ENCODE measurements at places on chromosomes 7 and 10. TPM values are rescaled to one million over a fixed set of nuclear protein-coding genes. Genes with fewer than 3 reads are reported as not detected.

DNA sequence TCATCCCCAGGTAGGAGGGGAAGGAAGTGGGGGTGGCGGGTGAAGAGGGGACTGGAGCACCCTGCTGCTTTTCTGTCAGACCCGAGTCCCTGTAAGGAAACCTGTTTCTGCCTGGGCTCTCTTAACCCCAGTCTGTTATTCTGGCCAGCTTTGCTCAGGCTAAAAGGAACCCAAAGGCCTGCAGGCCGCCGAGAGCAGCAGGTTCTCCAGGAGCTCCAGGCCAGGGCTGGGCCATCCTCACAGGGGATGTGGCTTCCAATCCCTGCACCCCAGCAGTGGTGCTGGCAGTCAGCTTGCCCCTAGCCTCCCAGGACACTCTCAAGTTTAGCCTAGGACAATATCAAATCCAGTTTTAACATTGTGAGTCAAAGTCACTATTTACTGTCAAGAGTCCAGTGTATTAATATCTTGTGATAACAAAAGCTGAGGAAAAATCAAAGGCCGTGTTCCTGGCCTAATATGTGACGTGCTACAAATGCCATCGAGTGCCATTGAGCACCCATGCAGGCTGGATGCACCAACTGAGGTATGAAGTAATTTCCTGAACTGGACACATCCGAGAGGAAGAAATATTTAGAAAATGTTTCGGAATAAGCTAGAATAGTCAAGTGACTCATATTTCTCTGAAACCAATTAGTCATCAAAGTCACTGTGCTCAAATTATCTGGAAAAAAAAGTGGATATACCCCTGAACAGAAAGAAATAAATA is 7.0 kb downstream of the PKD1L1 start:
- H3K4me1 ChIP-seq = peaks cover 9% of the 10 kb centered on the region
- no peak overlapping the region for H3K27ac ChIP-seq
- no peak overlapping the region for H3K4me3 ChIP-seq
- H3K27me3 ChIP-seq = no peaks in the 10 kb centered on the region
- no peak for DNase-seq

- H3K4me3 ChIP-seq = no peak overlapping the region
- no peaks in the 10 kb centered on the region for H3K36me3 ChIP-seq
- no peak for DNase-seq
- H3K27ac ChIP-seq = no peak overlapping the region
- H3K4me1 ChIP-seq = no peaks in the 10 kb centered on the region
Observed at GRCh38 chr10:52136921-52137320, 177.2 kb upstream of the DKK1 start.

The ZNF33B gene
- 12.1 TPM for total RNA-seq

GRCh38 chr10:69172241-69172982 is 7.6 kb upstream of the SUPV3L1 start:
- H3K4me1 ChIP-seq = no peaks in the 10 kb centered on the region
- no peak overlapping the region for H3K27ac ChIP-seq
- DNase-seq = no peak
- no peak overlapping the region for H3K4me3 ChIP-seq

DNA sequence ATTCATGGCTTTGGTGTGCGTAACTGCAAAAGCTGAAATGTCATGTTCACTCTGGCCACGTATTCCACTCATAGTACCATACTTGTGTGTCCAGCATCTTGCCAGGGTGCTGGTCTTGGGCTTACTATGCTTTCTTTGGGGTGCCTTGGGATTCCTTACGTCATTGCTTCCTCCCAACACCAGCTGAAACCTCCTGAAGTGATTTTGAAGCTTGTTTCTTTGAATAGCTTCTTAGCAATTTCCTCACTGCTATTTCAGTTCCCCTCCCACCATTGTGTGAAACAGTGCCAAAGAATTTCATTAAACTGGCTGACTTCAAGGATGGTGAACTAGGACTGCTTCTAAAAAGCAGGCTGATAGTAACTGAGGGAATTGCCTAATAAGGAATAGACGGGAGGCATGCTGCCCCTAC is 36.9 kb downstream of the ENTPD1 start:
- H3K4me1 ChIP-seq = peaks cover 66% of the 10 kb centered on the region
- H3K27ac ChIP-seq = no peak overlapping the region
- H3K36me3 ChIP-seq = no peaks in the 10 kb centered on the region
- H3K4me3 ChIP-seq = no peak overlapping the region
- peaks cover 3% of the 10 kb centered on the region for H3K27me3 ChIP-seq

The DGKB gene
- total RNA-seq = not detected

The APBB1IP gene
- total RNA-seq = 44.1 TPM

GRCh38 chr7:43490016-43490415 is 92.9 kb upstream of the STK17A start:
- peaks cover 16% of the 10 kb centered on the region for H3K27me3 ChIP-seq
- DNase-seq = no peak
- peaks cover 5% of the 10 kb centered on the region for H3K4me1 ChIP-seq
- no peak overlapping the region for H3K27ac ChIP-seq
